Activated T-cell treated with anti-CD3 and anti-CD28 coated beads, Interleukin-2, amount 50 U/mL, for 72 hours (primary cell): ENCODE measurements at places on chromosomes 1 and 21.
A peak's percentile ranks its signal among the peaks of the same experiment; 100 is the strongest.

DNA sequence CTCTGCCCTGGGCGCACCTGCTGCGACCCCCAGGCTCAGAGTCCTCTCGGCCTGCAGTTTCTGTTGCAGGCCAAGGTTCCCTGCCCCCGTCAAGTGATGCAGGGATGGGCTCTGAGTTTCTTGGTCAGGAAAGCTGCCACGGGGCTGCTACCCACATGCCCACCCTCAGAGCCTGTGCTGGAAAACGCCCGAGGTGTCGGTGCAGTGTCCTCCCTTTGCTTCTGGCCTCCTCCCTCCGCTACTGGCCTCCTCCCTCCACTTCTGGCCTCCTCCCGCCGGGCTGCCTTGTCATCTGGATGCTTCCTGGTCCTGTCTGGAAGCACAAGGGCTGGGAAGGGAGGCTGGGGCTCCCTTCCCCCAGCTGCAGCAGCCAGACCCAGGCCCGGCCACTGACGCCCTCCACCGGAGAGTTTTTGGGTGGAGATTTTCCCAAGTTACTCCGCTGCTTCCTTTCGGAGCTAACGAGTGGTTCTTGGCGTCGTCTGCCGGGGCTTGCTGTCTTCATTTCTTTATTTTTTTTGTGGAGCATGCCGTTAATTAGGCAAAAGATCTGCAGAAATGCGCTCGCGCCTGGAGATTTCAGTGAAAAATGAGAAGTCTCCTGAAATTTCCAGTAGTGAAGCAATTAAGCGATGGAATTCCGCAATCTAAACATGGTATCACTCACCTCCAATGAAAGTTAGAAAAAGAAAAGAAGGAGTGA lies 17.4 kb downstream of the PRDM16 start:
- DNase-seq: no peak

DNA sequence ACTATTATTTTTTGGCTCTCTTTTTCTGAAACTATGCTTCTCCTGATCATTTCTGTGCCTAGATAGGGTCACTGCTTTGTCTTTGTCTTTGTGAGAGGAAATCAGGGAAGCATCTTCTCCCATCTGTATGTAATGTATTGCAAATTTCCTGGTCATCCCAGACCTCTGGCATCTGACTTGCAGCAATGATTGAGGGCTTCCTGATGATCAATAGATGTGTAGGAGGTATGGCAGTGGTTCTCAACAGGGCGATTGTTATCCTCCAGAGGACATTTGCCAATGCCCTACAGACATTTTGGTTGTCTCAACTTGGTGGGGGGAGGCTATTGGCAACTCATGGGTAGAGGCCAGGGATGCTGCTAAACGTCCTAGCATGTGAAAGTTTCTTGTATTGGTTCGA lies 64.7 kb downstream of the RGL1 start:
- no peak for DNase-seq

- DNase-seq: no peak
These were observed 75.6 kb downstream of the XCL2 start for GRCh38 chr1:168468042-168468809.

DNA sequence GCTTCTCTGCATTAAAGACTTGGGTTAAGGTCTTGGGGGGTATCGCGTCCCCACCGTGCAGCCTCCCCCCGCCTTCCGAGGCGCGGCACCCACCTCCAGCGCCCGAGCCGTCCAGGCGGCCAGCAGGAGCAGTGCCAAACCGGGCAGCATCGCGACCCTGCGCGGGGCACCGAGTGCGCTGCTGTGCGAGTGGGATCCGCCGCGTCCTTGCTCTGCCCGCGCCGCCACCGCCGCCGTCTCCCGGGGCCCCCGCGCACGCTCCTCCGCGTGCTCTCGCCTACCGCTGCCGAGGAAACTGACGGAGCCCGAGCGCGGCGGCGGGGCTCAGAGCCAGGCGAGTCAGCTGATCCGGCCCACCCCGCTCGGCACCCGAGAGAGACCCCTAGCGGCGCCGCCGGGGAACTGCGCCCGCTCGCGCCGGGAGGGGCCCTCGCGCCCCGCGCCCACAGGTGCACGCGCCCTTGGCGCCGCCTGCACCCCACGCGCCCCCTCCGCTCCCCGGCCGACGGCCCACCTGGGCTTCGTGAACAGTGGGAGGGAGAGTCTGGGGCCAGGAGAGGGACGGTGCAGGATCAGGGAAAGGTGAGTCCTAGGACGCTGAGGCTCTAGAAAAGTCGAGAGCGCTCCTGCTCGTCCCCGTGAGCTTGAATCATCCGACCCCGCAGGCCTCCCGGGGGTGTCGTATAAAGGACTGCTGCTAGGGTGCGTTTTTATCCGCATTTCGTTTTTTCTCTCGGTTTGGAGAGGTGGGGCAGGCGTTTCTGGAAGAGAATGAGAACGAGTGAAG lies at the start of gene APP:
APP (minus strand) TSS at position 300 of the 787 bp plus-strand sequence; CDS start at position 150, 150 bp downstream.
- DNase-seq: peak; percentile 89

GRCh38 chr1:210358626-210359025 lies 29.9 kb downstream of the HHAT start:
- DNase-seq: no peak

- DNase-seq: peak; percentile 89
These were observed 9.0 kb downstream of the IGSF9 start for GRCh38 chr1:159936273-159936904.

DNA sequence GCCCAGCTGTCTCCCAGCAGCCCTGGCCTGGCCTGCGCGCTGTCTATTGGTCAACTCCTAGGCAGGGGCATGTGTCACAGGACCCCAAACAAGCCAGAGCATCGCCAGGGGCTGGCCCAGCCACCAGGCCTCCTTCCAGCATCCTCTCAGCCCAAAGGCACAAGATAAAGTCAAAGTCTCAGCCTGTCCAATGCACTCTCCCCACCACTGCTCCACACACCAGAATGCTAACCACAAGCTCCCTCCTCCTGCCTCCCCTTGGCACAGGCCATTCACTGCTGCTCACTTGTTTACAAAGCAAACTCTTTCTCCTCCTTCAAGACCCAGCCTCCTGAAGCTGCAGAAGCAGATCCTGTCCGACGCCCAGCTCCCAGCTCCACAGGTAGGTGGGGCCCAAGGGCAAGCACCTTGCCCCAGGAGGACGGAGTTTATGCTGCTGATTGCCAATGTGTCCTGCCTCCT lies 133.4 kb downstream of the DMRTB1 start:
- no peak for DNase-seq

DNA sequence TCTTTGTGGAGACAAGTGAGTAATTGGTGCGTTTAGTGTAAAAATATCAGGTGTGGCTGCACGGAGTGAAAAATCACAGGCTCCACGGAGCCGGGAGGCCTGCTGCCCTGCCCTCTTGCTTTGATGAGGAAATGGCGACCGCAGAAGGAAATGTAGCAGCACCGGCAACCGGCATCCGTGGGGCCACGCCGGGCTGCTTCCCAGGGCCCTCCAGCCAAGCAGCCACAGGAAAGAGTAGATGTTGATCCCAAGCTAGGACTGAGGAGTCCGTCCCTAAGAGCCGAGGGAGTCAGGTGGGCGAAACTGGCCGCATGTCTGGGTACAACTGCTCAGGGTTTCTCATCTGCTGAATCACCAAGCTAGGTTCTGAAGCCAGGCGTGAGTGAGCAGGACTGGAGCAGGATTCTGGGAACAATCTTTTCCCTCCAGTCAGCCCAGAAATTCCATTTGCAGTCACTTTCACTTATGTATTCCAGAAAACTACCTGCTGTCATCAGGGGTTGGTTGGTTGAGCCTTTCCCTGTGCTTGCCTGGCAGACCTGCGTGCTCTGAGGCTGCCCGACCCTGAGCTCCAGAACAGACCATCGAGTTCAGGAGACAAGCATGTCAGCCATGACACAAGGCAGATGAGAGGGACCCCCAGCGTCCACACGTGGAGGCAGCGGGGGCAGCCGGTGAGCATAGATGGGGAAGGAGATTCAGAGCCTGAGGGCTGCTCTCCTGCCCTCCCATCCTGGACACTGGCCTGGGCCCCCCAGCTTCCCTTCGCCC lies 5.8 kb upstream of the ITGB2 start:
- DNase-seq: peak; percentile 56

DNA sequence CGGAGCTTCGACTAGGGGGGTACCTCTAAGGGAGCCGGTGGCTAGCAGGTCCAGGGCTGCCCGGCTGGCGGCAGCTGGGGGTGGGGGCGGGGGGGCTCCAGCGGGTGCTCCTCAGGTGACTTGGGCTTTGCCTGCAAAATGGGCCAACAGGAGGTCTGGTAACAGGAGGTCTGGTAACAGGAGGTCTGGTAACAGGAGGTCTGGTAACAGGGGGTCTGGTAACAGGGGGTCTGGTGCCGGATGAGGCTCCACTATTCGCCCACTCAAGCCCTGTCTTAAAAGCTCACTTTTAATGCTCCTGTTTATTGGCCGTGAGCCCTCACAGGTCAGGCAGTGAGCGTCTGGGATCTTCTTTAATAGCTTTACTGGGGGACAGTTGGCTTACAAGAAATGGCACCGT lies 40.4 kb upstream of the ACTRT2 start:
- no peak for DNase-seq

GRCh38 chr1:223738465-223739365 lies 26.4 kb downstream of the CAPN2 start:
- no peak for DNase-seq

- DNase-seq: no peak
These were observed 1.7 kb downstream of the CDC14A start for GRCh38 chr1:100353988-100354387.

GRCh38 chr1:95475686-95476457 lies 241.9 kb downstream of the RWDD3 start:
- DNase-seq: no peak

DNA sequence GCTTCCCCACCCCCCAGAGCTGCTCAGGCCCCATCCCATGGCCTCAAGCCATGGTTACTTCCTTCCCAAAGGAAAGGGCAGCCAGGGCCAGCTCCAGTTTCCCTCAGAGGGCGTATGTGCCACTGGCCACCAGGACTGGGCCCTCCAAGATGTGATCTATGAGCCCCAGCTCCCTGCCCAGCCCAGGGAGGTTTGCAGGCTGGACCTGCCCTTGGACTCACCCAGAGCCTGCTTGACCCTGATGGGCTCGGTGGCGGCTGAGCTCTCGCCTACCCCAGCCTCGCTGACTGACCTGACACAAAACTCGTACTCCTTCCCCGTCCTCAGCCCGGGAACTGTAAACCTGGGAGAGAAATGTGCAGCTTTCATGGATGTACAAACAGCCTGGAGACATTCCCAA lies 29.6 kb downstream of the MYOM3 start:
- DNase-seq: no peak

DNA sequence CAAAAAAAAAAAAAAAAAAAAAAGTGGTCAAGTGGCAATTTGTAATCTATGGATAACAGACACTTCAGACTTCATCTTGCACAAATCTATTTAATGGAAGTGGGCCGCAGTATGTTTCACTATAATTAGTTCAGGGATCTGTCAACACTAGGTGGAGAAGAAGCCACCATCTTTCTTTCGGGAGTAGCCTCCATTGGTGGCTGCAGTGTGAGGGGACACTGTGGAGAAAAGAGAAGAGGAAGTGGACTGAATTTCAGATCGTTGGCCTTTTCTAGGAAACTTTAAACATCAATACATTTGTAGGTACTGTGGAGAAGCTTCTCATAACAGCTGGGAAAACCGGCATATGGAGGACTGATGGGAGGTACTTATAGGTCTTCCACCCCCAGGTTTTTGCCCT lies 8.0 kb upstream of the ELAPOR1 start:
- no peak for DNase-seq

DNA sequence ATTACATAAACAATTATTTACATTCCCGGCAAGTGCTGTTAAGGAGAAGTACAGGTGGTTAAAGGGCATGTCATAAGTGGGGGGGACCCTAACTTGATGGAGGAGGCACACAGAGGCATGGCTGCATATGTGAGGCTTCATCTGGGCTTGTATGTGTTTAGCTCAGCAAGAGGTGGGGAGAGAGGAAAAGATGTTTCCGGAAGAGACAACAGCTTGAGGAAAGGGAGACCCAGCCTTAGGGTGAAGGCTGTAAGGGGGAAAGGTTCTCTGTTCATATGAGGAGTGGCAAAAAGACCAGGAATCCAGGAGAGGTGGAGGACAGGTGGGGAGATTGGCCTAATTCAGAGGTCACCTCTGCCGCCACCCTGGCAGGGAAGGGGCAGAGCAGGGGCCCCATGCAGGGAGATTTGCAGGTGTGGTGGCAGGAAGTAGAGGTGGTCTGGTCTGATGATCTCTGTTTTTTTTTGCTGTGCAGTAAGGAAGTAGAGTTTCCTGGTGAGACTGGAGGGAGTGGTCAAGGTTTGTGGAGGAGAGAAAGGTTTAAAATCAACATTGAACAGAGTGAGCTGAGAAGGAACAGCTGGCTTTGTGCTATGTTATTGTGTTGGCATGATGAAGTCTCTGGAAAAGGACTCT lies 9.0 kb downstream of the TRAF5 start:
- DNase-seq: peak; percentile 40

GRCh38 chr1:204670152-204670927 lies 15.2 kb downstream of the LRRN2 start:
- DNase-seq: no peak

GRCh38 chr1:227735539-227736285 lies 477 bp downstream of the SNAP47 start:
- no peak for DNase-seq

- DNase-seq: peak; percentile 51
These were observed 5.1 kb upstream of the SSR2 start for GRCh38 chr1:156025876-156026275.

DNA sequence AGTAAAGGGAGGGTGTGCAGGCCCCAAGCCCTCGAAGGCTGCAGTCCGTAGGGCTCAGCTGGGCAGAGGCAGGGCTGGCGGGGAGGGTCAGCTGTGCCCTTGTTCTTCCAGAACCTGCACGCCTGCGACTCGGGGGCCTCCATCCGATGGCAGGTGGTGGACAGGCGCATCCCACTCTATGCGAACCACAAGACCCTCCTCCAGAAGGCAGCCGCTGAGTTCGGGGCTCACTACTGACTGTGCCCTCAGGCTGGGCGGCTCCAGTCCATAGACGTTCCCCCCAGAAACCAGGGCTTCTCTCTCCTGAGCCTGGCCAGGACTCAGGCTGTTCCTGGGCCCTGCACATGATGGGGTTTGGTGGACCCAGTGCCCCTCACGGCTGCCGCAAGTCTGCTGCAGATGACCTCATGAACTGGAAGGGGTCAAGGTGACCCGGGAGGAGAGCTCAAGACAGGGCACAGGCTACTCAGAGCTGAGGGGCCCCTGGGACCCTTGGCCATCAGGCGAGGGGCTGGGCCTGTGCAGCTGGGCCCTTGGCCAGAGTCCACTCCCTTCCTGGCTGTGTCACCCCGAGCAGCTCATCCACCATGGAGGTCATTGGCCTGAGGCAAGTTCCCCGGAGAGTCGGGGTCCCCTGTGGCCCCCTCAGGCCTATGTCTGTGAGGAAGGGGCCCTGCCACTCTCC lies 13.6 kb upstream of the LRRC3 start:
- no peak for DNase-seq

GRCh38 chr1:172394811-172395210 lies 25.7 kb upstream of the C1orf105 start:
- no peak for DNase-seq

GRCh38 chr1:64215576-64215975 lies 12.2 kb downstream of the UBE2U start:
- no peak for DNase-seq
